ENCODE measurements at places on chromosomes 7 and 10.
A peak's percentile ranks its signal among the peaks of the same experiment; 100 is the strongest.

- DNase-seq: no peak
Observed at GRCh38 chr7:44956157-44956766, 22.6 kb downstream of the MYO1G start.

- DNase-seq: peak; percentile 11
Observed at GRCh38 chr10:48414778-48415177, 108.3 kb downstream of the MAPK8 start.

DNA sequence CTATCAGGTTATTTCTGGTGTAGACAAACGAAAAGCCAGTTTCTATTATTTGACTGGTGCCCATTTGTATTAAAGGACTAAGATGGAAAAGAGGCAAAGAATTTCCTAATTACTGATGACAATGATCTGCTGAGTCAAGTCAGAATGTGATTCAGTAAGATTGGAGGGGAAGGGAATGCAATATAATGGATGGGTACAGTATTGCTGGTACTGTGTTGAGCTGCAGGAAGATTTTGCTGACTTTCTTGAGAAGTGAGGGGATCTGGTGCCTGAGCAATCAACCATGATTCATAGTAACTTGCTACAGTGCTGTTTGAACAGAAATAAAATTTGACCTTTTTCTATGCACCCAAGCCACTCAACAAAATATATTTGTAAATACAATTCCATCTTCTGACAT, 139.1 kb upstream of the RHEB start:
- DNase-seq: no peak

GRCh38 chr10:7424315-7424714, 13.5 kb upstream of the SFMBT2 start:
- DNase-seq: no peak

DNA sequence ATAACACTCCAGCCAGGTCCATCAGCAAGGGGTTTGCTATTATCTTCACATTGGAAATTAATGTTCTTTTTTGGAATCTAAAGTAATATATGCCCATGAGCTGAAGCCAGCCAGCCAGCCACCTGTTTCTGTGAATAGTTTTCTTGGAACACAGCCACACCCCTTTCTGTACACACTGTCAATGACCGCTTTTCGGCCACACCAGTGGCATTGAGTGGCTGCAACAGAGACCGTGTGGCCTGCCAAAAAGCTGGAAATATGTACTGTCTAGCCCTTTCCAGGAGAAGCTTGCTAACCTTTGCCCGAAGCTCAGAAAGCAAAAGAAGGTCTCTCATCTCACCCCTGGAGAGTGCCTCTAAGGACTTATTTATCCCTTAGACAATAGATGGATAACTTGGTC, 98.5 kb upstream of the NPS start:
- no peak for DNase-seq

DNA sequence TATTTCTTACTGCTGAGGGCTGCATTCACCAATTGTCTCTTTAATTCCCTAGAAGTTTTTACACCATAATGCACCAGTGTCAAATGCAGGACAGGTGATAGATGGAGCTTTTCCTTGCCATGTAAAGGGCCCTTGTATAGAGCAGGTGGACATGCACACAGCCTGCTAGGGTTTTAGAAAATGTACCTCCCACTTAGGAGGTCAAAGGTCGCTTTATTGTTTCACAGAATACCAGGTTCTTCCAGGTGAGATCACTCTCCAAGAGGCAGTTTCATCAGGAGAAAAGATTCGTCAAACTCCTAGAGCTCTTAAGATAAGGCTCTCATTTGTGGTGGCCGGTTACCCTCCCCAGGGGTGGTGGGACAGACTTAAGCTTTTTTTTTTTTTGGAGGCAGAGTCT, 215.8 kb downstream of the PHTF2 start:
- DNase-seq: no peak

DNA sequence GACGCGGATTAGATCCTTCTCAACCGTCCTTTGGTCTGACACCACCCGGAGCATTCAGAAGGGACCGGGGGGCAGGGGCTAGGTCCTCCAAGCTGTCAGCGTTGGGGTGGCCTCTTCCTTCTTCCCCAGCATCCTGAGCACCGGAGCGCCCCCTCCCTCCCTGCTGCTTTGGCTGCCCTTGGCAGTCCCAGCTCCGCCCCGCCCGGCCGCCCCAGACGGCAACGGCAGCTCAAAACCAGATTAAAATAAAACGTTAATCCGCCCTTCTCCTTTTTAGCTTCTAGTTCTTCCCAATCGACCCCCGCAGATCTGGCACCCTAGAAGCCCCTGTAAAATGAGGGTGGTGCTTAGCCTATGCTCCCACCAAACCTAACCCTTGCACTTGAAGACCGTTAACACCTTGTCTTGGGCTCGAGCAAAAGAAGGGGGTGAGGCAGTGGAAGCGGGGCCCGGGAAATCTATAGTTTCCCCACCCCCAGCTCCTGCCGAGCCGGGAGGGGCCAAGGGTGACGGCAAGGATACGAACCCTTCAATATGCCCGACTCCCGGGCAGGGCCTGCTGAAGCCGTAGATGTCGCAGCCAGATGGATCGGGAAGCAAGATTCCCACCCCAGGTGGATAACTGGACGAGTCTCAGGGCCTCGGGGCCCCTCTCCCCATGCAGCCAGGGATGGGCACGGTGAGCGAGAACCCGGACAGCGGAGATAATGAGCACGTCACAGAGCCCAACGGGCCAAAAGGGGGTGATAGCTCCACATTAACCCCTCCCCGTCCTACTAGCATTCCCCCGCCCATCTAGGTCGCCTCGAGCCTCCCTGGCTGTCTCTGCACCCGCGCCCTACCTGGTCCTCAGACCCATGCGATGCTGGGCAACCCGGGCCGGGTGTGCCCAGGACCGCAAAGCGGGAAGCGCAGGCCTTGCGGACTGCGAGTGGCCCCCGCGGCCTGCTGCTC, 169.7 kb downstream of the NRF1 start:
- peak; percentile 18 for DNase-seq

GRCh38 chr10:98223874-98224273, 44.1 kb downstream of the LOXL4 start:
- no peak for DNase-seq

- no peak for DNase-seq
Observed at GRCh38 chr7:116560021-116560970, 35.5 kb downstream of the CAV1 start.

- peak; percentile 78 for DNase-seq
Observed at GRCh38 chr10:23412223-23412622, 26.7 kb upstream of the OTUD1 start.

DNA sequence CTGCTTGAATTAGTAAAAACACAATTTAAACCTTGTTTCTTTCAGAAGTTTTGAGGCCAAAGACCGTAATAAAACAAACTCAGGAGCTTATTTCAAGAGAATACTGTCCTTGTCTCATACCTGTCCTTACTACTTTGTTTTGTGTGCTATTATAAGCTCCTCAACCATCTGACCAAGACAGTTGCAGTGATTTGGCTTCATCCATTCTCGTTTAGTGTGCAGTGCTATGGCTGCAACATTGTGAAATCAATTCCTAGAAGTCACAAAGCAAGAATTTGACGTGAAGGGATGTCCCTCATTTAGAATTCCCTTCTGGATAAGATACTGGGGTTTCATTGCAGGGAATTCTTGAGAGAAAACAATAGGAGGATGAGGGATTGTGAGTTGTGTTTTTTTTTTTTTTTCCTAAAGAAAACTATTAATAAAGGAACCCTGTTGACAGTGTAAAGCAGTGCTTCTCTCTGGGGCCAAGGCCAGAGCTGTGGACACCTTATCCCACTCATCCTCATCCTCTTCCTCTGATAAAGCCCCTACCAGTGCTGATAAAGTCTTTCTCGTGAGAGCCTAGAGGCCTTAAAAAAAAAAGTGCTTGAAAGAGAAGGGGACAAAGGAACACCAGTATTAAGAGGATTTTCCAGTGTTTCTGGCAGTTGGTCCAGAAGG, at the start of gene OIT3:
TSS of gene OIT3 (plus strand) at position 604 of the 663 bp plus-strand sequence. CDS start 60 bp downstream, outside the sequence.
- DNase-seq: no peak

DNA sequence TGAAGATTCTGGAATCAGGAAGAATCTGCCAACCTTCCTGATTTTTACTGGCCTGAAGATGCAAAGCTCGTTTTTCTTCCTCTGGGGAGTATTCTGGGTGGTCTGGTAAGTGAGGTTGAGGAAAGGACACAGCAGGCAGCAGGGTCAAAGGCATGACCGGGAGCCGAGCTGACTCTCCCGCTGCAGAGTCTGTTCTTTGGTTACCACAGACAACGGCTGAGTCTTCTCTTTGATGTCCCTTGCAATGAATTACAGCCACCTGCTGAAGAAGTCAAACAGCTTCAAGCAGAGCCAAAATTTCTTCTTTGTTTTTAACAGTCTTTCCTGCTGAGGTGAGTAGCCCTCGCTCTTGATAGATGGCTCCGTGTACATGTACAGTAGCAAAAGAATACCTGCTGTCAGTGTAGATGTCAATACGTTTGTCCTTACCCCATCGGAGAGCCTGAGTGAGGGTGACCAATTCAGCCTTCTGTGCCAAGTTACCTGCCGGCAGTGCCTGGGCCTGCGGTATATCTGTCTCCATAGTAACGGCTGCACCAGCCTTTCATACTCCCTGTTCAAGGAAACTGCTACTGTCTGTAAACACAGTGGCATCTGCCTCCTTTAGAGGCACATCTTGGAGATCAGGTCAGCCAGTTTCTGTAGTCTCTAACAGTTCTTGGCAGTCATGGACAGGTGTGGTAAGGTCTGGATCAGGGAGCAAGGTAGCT, 76.4 kb downstream of the PRR15 start:
- no peak for DNase-seq

DNA sequence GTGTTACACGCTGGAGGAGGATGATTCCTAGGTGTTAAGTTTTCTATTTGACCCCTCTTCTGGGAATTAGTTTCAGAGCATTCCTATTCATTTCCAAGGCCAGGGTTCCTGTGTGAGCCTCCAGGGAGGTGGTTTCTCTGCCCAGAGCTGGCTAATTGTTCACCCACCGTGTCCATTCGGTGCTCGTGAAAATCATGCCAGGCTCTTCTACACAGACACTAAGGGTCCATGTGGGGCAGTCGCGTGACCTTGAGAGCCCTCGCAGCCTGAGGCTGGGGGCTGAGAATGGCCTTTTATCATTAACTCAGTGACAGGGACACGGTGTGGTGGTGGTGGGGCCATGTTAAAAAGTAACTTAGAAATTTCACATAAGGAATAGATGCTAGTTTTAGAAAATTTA, 83.7 kb downstream of the EMX2 start:
- no peak for DNase-seq

DNA sequence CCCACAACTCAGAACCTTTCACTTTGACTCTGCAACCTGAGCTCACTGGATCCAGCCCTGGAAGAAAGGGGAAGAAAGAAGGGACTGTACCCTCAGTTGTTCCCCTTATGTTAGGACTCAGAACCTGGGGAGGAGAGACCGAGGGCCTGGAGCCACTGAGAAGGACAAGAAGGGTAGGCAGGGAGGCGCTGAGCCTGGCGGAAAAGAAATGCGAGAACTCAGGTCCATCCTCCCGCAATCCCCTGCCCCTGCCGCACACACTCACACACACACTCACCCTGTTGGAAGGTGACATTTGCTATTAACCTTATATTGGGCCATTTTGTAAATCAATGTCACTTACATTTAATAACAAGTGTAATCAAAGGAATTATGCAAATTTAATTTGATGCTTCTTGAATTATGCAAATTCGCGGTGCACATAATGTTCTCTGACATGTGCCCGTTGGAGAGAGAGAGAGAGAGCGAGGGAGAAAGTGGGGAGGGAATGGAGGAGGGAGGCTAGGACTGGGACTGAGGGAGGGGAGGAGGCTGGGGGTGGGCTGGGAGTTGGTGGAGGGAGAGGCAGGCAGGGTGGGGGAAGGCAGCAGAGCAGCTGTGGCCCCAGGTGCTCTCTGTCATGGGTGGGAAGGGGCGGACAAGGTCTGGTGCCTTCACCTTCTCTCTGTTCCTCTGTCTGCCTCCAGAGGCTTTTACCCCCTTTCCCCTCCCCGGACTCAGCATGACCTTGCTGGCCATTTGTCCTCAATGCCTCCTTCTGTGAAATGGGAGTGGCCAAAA, 99.6 kb upstream of the PAX2 start:
- DNase-seq: no peak

DNA sequence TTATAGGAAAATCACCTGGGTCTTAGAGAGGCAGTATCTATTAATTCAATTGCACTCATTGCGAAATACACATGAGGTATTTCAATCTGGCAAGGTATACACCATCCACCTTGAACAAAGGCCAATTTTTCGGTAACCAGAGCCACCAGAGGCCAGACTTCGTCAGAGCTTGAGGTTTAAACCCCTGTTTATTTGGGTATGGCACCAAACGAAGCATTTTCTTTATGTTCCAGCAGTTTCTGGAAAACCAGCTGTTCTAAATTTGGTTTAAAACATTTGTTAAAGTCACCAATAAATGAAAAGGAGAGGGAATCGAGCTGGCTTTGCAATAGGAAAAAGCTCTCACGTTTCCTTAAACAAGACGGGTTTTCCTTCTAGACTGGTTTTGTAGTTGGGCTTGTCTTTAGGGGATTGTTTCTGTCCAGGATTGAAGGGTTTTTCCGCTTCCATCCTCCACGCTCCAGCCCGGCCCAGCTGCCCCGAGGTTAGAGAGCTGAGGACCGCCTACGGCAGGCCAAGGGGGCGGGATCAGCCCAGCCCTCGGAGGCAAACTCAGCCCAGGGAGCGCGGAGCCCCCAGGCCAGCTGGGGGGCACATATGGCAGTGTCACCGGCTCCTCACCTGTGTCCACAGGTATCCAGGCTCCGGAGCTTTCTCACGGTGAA, 539.4 kb upstream of the MGMT start:
- no peak for DNase-seq

- no peak for DNase-seq
Observed at GRCh38 chr7:42747044-42747443, 164.8 kb downstream of the C7orf25 start.

- no peak for DNase-seq
Observed at GRCh38 chr10:89476150-89476549, 59.2 kb downstream of the SLC16A12 start.

GRCh38 chr10:123966896-123967231, 75.3 kb upstream of the CPXM2 start:
- no peak for DNase-seq

DNA sequence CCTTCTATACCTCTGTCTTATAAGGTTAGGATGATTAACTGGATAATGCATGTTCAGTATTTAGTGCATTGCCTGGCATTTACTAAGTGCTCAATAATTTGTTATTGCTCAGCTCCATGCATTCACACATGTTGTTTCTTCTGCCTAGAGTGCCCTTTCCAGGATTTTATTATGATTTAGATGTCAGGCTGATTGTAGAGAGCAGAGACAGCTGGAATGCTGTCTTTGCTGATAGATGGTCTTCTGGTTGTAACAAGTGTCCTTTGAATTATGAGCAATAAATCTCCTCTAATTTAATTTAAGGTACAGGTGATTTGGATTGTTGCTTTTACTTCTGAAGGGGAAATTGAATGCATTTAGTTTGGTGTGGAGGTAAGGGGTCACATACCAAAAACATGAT, 548.0 kb downstream of the MAGI2 start:
- no peak for DNase-seq

DNA sequence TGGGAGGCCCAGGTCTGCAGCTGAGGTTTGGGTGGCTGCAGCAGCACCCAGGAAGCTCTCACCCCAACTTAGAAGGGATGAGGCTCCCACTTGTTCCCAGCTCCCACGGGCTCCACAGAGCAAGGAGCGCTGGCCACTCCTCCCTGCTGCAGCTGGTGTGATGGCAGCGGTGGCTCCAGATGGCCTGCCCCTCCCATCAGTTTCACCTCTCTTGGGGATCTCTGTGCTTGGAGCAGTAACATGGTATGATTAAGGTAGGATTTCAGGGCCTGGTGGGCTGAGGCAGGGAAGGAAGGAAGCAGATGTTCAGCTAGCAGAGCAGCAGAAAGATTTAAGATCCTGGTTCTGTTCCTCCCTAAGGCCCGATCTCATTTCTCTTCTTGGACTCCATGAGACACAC, 66.8 kb upstream of the KIF5B start:
- no peak for DNase-seq
